ENCODE measurements at places on chromosomes 2 and 18.

- no peak for DNase-seq
These were observed 621.1 kb downstream of the BCL11A start for GRCh38 chr2:59932341-59932740.

- DNase-seq = no peak
These were observed 511.6 kb upstream of the CELF4 start for GRCh38 chr18:38077229-38077628.

DNA sequence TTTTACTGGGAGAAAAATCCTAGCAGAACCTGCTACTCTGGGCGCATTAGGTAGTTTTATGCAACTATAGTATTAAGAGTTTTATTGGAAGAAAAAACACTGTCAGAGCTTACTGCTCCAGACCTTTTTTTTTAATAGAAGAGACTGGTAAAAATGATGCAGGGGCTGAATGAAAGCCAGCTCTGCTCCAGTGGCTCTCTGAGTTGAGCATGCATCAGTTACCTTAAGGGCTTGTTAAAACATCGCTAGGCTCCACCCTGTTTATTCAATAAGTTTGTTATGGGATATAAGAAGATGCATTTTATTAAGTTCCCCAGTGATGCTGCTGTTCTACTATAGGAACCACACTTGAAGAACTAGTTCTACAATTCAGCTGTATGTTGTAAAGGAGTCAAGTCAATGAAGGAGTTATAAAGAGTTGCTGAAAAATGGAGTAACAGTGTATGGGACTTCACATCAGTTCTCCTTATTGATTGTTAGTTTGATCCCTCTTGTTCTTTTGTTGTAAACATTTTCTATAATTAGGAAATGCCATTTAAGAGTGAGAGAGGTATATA lies 13.2 kb downstream of the SNRPG start:
- DNase-seq = no peak

DNA sequence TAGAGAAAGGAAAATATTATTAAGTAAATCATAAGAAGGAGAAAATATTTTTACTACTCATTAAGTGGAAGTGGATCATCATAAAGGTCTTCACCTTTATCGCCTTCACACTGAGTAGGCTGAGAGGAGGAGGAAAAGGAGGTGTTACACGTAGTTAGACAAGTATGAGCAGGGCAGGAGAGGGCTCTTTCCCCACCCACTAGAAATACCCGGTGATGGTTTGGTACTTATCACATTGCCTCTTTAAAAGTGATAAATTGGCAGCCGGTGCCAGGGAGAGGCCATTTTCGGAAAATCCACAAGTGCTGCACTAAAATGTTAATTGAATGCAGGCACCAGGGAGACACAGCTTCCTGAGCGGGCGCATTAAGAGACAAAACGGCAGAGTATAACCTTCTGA lies 598.7 kb upstream of the SOX11 start:
- no peak for DNase-seq

DNA sequence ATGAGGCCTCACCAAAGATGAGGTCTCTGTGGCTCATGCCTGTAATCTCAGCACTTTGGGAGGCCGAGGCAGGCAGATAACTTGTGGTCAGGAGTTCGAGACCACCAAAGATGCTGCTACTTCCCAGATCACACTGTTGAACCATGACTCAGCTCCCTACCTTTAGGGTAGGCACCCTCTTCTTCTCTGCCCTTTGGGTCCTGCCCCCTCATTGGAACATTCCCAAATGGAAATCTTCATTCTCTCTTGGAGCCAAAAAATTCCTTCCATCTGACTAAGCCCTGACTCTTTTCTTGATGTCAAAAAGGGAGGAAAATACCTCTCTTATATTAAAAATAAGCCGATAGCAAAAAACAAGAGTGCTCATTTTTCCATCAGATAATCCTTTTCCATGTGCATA lies 183.5 kb downstream of the PAX3 start:
- DNase-seq = no peak

DNA sequence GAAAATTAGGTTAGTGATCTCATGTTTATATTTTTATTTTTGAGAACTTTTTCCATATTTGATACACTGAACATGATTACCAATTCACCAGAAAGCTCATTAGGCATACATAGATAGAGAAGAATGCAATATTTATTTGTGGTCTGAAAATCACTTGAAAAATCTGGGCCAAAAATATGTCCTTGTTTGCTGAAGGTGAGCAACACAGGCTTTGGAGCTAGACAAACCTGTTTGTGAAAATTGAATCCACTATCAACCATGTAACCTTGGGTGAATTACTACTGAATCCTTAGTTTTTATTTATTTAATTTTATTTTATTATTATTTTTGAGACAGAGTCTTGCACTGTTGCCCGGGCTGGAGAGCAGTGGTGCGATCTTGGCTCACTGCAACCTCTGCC lies 46.5 kb upstream of the ZSWIM2 start:
- no peak for DNase-seq

DNA sequence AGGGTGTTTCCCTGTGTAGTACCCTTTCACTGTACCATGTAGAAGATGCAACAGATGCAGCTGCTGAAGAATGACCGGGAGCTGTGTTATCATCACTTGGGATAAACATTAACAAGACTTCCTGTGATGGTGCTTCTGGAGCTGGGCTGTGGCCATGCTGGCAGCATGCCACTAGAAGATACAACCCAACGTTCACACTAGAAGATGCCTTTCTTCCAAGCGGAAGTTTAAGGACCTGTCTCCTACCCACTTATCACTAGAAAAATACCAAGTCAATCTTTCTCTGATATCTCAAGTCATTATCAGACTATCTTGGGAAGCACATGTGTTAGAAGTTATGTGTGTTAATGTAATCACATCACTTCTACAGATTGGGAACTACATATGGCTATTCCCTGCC lies 953.5 kb downstream of the CNTNAP5 start:
- no peak for DNase-seq

- DNase-seq = no peak
These were observed 2.5 kb downstream of the KLF7 start for GRCh38 chr2:207163053-207163755.

DNA sequence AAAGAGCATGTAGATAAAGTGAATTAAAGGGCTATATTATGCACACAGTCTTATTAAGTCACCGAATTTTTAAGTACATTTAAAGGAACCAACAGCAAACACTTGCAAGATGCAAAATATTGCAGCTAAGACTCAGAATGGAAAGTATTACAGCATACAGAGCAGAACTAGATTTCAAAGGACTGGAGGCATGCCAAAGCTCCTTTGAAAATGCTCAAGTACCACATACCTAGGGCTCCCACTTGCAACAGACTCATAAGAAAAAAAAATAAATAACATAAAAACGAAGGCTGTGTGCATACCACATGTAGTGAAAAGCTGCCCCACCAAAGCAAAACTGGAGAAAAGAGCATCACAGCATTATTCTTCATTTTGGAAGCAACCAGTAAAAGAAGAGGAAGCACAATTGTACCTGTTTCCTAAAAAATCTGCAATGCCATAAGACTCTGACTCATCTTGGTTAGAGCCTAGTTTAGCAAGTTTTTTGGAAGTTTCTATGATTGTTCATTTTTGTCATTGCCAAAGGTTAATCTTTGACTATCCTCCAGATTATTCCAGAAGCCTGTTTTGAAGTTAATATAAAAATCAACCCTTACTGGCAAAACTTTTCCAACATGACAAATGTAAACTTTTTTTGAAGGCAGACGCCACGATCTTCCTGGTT lies 306.0 kb upstream of the COL3A1 start:
- no peak for DNase-seq

DNA sequence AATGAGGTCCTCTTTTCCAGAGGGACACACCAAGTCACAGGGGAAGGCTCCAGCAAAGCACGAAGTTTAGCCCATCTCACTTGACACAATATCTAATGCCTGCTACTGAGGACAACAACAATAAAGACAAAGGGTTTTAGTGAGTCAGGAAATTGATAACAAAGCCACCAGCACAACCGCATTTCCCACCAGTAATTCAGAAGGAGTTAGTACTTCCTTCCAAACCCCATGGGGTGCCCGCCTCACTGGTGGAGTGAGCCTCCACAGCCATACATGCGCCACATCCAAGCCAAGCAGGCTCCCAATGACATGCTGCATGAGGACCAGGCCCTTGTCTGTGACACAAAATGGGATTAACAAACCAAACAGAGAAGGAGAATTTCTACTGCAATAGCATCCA lies 40.1 kb downstream of the MRPL35 start:
- DNase-seq = no peak

DNA sequence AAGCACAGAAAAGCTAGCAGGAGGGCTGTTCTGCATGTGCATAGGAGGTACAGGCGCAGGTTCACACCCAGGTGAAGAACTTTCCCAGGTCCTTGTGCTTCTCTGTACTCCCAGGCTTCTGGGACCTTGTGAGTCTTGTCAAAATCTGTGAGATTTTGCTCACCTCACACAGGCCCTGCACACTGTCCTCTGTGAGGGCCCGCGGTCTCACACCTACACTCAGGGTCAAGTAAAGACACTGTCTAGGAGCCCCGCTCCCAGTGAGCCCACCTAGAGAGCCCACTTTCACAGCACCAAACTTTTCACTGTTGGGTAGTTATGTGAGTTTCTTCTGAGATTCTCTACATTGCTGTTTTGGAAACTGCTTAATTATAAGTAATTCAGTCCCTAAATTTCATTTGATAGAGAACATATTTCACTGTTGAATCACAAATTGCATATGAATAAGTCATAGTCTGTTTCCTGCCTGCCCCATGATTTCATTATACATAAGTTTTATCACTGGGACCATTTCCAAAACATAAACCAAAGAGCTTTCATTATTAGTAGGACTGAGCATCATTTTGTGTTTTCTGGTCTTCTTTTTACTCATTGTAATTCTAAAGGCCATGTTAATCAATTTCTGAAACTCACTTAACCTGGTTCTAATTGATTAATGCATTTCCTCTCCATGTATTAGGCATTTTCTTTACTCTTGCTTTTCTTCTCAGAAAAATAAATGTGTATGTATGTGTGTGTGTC lies 234.2 kb upstream of the SPOPL start:
- DNase-seq = no peak

- no peak for DNase-seq
These were observed 82.6 kb downstream of the IKZF2 start for GRCh38 chr2:213068676-213069359.

DNA sequence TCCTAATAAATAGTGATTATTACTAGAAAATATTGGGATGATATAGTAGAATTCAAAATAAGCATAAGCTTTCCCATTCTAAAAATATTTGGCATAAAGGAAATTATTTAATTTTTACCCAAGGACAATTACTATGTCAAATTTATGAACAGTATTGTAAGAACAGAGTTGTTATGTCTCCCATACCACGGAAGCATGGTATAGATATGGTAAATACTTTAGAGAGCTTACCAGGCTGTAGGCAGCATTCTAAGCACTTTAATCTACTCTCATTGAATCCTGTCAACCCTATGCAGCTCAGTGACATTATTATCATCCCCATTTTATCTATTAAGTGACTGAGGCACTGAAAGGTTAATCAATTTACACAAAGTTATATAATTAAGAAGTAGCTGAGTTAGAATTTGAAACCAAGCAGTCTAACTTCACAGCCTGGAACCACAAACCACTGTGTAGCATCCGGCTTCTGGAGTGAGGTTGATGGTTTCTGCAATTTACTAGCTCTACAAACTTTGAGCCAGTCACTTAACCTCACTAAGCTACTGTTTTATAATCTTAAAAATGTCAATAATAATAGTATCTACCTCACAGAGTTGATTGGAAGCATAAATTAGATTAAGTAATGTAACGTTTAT lies 323.7 kb downstream of the ARHGAP15 start:
- DNase-seq = no peak
